ENCODE measurements at places on chromosomes 2 and 18. TPM values are rescaled to one million over a fixed set of nuclear protein-coding genes. Genes with fewer than 3 reads are reported as not detected.

DNA sequence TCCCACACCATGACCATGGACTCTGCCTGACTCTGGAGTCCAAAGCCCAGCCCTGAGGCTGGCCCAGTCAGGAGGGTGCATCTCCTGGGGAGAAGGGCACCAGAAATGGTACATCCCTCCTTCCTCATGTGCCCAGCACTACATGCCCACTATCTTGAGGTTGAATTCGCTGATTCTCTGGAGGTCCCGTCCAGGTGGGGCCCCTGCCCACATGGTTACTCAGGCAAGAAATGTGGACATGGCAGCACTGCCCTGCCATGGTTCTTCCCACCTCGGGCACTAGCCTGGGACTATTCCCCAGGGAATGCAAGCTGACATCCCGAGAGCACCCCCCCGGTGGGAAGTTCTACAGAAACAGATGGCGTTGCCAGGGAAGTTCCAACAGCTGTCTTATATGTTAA, 15.3 kb upstream of the HES6 start:
- DNase-seq, result no peak

- DNase-seq, result no peak
Measured at GRCh38 chr2:86037141-86037794, 68.4 kb downstream of the POLR1A start.

INHBB gene
- not detected for total RNA-seq

DNA sequence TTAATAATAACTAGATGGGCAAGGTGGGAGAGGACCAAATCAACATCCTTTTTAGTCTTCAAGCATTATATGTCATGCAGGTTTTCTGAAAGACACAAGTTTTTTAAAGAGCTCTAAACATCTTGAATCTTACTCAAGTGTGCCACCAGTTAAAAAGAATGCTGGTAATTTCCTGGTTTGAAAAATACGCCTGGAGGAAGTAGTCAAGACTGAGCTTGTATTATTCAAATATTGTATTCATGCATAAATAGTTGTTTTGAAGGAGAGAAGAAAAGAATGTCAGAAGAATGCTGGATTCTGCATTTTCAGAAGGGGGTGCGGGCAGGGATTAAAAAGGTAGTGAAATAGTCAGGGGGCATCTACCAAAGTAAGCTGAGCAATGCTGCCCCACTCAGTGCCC, 90.7 kb downstream of the WDPCP start:
- no peak for DNase-seq

DNA sequence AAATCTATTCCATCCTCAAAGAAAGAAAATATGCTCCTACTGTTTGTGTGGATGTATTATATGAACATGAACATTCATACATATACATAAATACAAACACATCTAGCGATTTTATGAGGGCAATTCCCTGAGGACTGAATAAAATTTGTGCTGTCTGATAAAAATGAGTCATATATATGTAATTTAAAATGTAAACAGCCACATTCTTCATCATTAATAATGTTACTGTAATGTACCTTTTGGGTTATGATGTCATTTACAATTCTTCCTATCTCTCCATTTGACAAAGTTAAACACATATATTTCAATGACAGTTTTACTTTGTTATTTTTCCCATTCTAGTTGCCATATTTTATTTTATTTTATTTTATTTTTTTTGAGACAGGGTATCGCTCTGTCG, 91.3 kb upstream of the ZFP36L2 start:
- DNase-seq, result no peak

DNA sequence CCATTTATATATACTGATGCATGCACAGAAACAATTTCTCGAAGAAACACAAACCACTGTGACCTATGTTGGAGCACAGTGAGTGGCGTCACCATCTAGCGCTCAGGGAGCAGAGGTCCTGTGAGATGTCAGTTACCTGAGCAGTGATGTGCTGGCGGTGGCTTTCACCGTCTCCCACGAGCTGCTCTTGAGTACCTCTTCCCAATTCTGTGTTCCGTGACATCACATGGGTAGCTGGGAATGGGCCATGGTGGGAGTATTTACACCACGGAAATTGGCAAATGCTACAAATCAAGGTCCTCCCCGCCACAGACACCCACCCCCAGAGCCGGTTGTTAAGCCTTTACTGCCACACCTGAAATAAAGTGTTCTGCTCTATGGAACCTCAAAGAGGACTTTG, 24.4 kb downstream of the GBX2 start:
- DNase-seq, result no peak

TM4SF20 gene
- total RNA-seq, result not detected

GRCh38 chr18:74748809-74749208, 151.1 kb downstream of the ZNF407 start:
- DNase-seq, result no peak

DNA sequence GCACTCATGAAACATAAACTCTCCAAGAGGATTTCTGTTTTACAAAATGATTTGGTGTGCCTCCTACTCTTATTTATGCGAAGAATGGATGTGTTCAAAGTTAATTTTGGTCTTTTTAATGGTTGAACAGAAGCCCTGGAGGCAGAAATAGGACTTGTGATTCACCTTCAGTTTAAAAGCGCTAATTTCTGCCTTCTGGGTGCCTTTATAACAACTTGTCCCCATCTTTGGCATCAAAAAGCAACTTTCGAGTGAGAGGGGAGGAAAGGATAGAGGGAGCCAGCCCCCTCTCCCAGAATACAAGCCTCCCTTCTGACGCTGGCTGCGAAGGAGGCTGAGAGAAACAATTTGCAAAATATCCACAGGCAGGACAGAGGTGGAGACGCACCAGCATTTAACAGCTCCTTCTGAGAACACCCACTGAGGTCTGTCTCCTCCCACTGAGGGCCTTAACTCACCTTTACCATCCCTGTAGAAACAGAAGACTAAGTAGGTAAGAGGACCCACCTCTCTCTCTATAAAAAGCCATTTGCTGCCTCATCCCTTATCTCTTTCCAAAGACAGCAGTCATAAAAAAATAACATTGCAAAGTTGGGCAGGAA, 24.3 kb upstream of the BCL11A start:
- DNase-seq, result no peak

PDE11A gene
- total RNA-seq, result 5.7 TPM
